ENCODE measurements at places on chromosomes 12 and 14.

DNA sequence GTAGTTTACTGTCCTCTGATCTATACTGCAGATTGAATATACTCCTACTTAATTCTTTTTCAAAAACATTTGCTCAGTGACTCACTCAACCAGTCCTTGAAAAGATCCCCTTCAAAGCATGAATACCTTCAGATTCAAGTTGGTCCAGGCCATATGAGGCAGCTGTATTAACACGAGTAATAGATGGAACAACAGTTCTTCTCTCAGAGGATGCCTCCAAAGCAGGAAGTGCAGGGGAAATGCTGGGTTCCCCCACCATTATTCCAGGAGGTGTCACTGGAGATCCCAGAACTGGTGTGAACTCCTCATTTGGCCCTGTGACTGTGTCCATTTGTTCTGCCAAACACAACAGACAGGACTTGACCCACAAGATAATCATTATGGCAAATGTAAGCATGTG is 20.6 kb downstream of the ARMH4 start:
- no peak for DNase-seq

GRCh38 chr12:26715232-26715631 is 117.8 kb downstream of the ITPR2 start:
- DNase-seq, result peak; percentile 23

DNA sequence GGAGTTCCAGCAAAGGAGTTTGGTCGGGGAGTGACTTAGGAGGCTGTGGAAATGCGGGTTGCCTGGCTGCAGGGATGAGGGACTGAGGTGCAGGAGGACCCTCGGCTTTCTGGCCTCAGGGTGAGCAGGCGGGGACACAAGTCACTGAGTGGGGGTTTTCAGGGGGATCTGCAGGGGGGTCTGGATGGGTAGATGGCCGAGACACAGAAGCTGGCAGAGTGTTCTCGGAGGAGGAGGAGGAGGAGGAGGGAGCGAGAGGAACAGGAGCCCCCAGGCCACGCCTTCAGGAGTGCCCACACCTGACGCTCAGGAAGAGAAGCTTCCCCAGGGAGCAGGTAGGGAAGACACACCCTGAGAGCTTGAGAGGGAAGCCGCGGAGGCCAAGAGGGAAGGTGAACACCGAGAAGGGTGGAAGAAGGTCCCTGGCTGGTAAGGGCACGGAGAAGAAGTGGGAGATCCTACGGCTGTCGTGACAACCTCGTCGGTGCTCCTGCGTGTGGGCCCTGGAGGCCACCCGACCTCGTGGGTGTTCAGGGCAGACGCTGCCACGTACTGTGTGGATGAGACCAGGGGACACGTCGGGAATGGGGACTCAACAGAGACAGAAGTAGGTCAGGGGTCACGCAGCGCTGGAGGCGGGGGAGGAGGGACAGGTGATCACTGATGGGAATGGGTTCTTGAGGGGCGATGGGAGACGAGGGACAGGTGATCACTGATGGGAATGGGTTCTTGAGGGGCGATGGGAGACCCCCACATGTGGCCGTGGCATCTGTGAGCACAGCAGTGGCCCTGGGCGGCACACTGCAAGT is 109.4 kb downstream of the PIWIL1 start:
- no peak for DNase-seq

DNA sequence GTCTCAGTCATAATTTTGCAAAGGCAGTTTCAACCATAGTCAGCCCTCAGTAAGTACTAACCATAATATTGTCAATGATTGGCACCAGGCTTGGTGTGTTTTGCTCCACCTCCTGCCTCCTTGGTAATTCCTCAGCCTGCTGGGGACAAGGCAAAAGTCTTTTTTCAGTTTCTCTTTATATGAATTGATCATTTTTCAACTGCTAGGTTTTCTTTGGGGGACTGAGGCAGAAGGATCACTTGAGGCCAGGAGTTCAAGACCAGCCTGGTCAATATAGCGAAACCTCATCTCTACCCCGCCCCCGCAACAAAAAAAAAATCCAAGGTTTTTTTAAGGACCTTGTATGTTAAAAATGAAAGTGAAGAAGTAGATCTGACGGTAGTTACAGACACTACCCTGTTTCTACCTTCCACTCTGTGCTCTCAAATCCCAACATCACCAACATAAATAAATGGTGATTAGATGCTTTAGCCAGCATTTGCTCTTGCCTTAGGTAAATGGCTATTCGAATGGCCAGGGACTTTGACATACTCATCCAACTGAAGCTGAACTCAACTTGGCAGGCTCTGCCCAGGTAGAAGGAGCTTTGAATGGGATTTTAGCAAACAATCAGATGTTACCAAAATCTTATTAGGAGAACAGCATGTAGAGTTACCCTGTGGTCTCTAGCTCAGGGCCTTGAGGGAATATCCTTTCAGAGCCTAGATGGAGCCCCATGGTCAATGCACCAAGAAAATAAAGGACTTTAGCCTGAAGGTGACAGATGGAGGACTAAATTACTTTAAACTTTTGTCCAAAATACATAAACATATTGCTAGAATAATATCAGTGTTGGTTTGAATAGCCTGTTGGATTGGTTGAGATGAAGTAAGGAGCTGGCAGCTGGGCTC is 126.9 kb upstream of the AMIGO2 start:
- no peak for DNase-seq

DNA sequence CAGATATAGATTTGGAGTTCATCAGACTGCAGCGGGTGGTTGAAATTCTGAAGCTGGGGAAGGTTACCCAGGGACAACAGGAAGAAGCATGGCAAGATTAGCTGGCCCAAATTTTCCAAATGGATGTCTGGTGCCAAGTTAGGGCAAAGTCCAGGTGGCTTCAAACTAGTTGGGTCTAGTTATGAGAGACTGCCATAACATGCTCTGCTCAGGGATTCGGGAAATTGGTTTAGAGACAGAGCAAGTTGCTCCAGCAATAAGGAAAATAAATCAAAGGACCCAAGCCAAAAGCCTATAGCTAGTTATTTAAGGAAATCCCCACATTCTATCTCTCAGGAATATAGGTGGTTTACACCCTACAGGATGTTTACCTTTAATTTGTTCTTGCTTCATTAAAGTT is 125.7 kb upstream of the BTG1 start:
- DNase-seq, result no peak

GRCh38 chr14:67853715-67854114 is 34.1 kb downstream of the RAD51B start:
- DNase-seq, result no peak

- no peak for DNase-seq
Observed at GRCh38 chr14:77284066-77284465, 13.1 kb upstream of the NGB start.

DNA sequence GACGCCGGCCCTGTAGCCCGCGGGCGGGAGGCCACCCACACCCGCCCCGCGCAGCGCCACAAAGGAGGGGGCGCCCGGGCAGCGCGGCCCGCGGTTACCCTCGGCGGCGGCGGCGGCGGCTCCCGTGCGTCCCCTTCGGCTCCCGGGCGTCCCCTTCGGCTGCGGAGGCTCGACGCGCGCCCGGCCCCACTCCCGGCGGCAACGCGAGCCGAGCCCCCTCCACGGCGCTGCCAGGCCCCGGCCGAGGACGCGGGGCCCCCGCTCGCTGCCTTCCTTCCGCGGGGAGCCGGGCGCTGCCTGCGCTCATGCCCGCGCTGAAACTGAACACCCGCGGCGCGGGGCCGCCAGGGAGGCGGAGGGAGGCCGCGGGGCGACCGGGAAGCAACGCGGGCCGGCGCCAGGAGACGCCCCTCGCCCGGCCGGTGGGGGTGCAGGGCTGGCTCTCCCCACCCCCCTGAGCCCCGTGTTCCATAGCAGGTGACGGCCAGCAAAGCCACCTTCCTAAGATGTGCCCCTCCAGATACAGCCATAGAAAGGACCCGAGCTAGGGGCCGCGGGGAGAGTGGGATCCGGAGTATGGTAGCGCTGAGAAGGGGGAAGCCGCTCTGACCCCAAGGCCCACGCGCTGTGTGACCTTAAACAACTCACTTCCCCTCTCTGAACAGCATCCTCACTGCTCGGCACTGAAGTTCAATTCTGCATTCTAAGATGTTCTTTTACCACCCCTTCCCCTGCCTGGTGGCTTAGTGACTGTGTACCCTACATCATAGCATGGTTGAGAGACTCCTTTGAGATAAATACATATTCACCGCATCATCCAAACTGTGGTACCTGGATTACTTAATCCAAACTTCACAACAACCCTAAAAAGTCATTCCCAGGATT is 42.8 kb downstream of the KDM2B start:
- no peak for DNase-seq

- no peak for DNase-seq
Observed at GRCh38 chr12:42762395-42762925, 172.9 kb upstream of the PRICKLE1 start.

DNA sequence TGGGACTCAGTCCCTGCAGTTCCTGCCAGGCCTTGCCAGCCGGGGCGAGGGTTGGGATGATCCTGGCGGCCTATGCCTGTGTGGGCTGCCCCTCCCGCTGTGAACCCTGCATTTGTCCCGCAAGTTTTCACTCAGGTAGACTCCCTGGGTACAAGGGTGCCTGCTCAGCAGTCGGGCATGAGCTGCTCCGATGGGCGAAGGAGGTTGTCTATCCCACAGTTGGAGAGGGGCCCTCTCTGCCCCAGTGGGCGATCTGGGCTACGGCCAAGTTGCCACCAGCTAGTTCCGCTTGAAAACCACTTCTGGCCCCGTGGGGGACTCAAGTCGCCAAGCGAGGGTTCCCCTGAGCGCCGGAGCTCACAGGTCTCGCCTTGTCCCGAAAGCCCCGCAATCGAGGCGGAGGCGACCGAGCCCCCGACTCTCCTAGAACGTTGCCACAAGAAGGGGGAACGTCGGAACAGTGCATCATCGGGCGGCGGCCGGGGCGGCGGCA is 365 bp upstream of the TPI1 start:
- DNase-seq, result peak; percentile 65

- no peak for DNase-seq
Observed at GRCh38 chr14:21241218-21241819, 27.9 kb downstream of the HNRNPC start.

DNA sequence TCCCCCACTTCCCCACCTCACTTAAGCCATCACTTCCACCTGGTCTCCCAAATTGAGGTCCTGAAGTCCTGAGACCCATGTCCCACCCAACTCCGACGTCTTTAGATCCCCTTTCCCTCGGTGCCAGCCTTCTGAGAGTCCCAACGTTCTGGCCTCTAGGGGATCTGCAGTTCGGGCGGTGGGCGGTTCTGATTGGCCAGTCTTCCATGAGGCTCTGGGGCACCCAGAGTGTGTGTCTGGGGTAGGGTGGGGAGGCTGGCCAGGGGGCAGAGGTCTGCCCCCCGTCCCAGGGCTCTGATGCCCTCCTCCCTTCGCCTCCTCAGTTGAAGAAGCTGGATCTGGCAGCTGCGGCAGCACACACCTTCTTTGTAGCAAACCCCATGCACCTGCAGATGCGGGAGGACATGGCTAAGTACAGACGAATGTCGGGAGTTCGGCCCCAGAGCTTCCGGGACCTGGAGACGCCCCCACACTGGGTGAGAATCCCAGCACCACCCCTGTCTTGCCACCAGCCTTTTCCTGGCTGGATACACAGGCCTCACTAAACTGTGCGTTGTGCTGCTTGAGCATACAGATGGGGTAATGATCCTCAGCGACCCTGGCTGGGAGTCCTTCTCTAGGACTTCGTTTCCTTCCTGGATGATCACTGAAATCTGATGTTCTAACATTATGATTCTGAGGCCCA is 1.5 kb downstream of the P3H3 start:
- DNase-seq, result peak; percentile 32

GRCh38 chr12:8780389-8780788 is 42.0 kb upstream of the A2ML1 start:
- no peak for DNase-seq

GRCh38 chr12:19608039-19608438 is 168.7 kb downstream of the AEBP2 start:
- DNase-seq, result no peak

- DNase-seq, result no peak
Observed at GRCh38 chr12:221736-222135, 7.8 kb upstream of the SLC6A12 start.

- no peak for DNase-seq
Observed at GRCh38 chr12:95326445-95326844, 108.8 kb downstream of the VEZT start.

GRCh38 chr14:50360851-50361250 is 35.8 kb downstream of the CDKL1 start:
- DNase-seq, result no peak

GRCh38 chr14:102063808-102064429 is 22.9 kb downstream of the HSP90AA1 start:
- DNase-seq, result no peak

- DNase-seq, result peak; percentile 26
Observed at GRCh38 chr12:68206446-68206845, 19.2 kb downstream of the IL26 start.

DNA sequence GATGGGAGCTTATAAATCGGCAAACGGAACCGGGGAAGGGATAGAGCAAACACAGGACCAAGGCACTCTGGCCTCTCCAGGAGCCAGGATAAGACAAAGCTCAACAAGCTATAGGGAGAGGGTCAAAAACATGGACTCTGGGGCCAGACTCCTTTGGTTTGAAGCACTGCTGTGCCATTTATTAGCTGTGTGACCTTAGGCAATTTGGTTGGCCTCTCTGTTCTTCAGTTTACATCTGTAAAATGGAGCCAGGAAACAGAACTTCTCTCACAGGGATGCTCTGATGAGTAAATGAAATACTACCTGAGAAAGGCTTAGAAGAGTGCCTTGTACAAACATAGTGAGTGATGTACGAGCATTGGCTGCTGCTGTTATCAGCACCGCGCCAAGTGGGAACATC is 213.3 kb upstream of the PWP1 start:
- no peak for DNase-seq

DNA sequence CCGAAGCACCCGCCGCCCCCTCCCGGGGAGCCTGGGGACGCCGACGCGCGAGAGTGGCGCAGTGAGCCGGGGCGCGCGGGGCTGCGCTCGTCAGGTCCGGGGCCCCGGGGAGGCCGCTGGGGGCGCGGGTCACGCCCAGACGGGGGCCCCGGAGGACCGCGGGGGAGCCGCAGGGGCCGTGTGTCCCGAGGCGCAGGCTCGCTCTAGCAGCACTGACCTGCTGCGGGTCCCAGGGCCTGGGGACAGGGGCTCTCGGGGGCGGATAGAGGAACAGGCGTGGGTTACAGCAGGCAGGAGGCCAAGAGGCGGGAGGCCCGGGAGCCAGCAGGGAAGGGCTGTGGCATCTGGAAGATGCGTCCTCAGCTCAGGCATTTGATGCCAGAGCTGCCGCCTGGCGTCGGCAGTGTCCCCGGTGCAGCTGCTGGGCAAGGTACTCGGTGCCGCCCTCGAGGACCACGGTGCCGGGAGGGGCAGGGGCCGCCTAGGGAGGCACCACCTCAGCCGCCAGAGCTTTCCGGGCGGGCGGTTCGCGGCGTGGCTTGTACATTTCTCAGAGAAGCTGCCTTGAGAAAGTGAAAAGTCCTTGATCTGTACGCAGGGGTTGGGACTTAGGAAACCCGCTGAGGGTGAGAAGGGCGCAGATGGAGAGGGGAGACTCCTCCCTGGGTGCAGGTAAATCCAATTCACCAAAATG is 1.2 kb downstream of the WNT5B start:
- peak; percentile 67 for DNase-seq

DNA sequence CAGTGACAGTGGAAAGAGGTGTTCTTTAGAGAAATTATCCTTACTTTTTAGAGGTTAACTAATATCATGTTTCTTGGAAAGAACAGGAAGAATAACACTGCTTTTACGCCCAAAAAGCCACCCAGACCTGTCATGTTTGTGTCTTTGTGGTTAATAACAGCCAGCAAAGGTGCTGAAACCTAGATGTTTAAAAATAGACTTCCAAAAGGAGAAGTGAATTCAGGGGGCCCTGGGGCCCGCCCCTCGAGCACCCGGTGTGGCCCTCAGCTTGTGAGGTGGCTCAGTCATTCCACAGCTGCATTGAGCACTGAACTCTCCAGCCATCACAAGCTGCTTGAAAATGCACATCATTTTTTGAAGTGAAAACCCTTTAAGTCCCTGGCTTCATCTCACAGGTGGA is 20.8 kb upstream of the AMN start:
- DNase-seq, result no peak

GRCh38 chr12:116977465-116978380 is 67.0 kb downstream of the FBXW8 start:
- DNase-seq, result no peak
